NCI-H1417 (cell line): ENCODE measurements at places on chromosomes 4 and X.
A peak's percentile ranks its signal among the peaks of the same experiment; 100 is the strongest.

DNA sequence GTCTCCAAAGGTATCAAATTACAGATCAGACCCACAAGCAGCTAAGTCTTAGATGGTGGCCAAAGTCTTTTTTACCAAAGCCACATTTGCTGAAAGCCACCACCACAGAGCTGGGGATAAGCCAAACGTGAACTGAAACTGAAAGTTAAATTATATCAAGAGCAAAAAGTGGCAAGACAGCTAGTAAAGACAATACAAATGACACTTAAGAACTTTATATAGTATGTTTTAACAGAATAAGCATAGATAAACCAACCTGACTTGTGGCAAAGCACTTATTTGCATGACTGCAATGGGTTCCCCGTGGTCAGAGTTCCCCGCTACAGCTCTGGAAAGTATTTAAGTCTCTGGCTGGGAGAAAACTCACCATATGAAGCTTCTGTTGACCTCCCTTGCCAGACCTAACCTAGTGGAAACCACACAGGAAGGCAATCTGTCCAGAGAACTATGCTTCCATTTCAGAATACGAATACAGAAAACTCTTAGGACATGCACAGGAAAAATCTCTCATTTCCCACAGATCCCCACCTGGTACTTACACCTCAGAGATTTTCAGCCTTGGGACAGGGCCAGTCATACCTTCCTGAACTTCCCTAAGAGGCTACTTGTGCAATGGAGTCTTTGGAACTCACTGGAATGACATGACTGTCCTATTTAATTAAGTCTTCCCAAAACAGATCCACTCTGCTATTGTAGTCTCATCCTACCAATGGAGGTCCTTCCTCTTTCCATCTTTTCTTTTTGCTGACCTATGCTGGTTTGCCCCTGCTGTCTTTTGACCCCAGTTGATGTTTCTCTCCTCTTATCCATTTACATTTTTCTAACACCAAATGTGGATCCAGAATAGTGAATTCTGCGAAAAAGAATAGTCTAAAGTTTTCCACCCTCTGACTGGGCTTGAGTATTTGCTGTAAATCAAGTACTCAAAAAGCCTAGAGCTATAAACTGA is 225.1 kb downstream of the NR3C2 start:
- no peak for DNase-seq

- no peak for DNase-seq
These were observed 8.7 kb downstream of the FTHL17 start for GRCh38 chrX:31063114-31063513.

DNA sequence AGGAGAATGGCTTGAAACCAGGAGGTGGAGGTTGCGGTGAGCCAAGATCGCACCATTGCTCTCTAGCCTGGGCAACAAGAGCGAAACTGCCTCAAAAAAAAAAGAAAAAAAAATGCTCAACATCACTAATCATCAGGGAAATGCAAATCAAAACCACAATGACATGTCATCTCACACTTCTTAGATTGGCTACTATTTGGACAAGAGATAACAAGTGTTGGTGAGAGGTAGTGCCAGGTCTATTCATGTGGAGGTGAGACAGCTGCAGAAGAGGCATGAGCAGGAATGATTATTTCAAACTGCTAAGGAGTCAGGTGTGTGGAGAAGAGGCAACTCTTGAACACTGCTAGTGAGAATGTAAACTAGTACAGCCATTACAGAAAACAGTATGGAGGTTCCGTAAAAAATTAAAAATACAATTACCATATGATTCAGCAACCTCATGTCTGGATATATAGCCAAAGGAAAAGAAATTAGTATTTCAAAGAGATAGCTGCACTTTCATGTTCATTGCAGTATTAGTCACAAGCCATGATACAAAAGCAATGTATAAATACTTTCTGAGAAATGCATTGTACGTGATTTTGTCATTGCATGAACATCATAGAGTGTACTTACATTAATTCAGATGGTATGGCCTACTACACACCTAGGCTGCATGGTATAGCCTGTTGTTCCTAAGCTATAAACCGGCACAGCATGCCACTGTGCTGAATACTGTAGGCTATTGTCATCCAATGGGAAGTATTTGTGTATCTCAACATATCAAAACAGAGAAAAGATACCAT is 75.3 kb downstream of the TMEM144 start:
- no peak for DNase-seq

GRCh38 chr4:127968586-127968985 is 3.4 kb downstream of the ABHD18 start:
- no peak for DNase-seq

GRCh38 chrX:39895218-39896110 is 202.3 kb downstream of the BCOR start:
- DNase-seq: no peak

DNA sequence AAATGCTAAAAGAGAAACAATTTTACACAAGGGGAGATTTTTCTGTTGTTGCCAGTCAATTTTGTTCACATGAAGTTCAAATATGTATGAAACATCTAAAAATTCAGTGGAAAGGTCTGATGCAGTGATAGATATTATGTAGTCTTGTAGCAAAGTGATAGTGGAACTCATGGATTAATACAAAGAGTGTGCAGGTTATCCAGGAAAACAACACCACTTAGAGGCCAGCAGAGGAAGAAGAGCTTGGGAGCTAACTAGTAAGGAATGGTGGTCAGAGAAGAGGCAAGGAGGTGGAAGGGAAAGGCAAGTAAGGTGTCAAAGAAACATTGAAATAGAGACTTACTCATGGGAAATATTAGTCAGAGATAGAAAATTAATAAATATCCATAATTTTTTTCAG is 395.6 kb downstream of the MAPK10 start:
- DNase-seq: no peak

- DNase-seq: no peak
These were observed 34.9 kb downstream of the ELOVL6 start for GRCh38 chr4:110163327-110164069.

- no peak for DNase-seq
These were observed 29.6 kb upstream of the IGFBP7 start for GRCh38 chr4:57139783-57140182.

DNA sequence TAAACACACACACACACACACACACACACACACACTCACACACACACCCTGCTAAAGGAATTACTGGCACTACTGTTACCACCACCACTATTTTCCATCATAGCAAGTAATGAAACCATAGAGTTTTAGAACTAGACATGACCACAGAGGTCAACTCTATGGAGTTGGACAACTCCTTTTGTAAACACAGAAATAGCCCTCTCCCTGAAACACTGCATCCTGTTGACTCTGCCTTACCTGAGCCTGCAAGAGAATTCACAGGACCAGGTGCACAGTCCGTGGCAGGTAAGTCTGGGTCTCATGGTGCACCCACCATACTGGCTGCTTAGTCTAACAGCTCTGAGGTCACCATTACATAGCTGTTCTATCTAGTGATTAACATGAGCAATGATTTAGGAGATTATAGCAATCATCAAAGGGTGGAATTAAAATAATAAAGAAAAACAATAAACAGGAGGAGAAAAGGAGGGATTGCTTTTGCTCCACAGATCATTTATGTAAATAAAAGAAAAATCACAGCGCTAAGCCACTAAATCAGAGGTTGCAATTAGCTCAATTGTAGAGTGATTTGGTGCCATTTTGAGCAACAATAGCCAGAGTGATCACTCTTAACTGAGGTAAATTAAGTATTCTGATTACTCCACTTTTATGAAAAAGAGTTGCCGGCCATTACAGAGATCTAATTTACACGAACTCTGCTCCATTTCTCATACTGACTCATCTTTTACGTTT is 340.0 kb upstream of the RASGEF1B start:
- DNase-seq: peak; percentile 15

GRCh38 chr4:164846566-164846965 is 30.4 kb upstream of the APELA start:
- DNase-seq: peak; percentile 92

- no peak for DNase-seq
These were observed 1.3 kb upstream of the USP51 start for GRCh38 chrX:55490974-55491373.

- DNase-seq: no peak
These were observed 29.7 kb upstream of the MGST2 start for GRCh38 chr4:139635966-139636365.

GRCh38 chrX:129262912-129263311 is 260.4 kb downstream of the SMARCA1 start:
- no peak for DNase-seq

DNA sequence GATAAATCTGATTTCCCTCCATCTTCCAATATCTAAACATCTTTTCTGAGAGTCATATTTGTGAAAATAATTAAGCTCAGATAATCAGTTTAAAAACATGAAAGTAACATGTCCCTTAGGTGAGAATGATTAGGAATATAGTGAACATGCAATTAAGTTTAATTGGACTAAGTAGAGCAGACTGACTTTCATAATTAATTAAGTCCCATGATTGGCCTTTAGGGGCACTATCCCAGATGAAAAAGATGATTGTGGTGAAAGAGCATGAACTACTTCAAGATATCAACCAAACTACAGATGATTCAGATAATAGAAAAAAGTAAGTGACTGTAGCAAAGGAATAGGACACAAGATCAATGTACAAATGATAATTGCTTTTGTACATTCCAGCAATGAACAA is 758.8 kb downstream of the STIM2 start:
- no peak for DNase-seq

DNA sequence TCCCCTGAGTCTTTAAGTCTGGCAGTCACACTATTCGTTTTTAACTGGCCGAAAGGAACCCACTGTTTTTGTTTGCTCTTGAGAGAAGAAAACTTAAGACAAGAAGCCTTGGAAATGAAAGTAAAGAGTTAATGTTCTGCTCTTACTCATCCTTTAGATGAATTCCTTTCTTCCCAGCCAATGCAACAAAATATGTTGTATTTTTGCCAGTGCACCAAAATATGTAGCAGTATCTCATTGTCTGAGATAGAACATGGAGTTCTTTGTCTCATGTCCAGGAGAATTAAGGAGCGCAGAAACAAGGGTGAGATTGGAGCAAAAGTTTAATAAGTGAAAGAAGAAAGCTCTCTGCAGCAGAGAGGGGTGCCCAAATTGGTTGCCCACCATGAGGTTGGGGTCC is 12.2 kb downstream of the TENT5D start:
- DNase-seq: no peak

DNA sequence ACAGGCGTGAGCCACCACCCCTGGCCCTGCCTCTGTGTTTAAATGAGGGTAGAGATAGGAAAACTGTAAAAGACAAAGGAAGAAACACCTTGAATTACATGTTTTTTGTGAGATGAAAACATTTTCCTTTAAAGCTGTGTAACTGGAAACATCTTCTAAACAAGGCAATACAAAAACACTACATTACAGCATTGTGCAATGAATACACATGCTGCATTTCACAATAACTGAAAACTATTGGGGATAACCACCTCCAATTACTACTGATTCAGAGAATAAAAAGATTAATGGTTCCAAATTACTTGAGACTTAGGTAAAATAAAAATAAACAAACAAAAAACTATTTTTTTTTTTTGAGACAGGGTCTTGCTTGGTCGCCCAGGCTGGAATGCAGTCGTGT is 7.6 kb upstream of the OGT start:
- no peak for DNase-seq

DNA sequence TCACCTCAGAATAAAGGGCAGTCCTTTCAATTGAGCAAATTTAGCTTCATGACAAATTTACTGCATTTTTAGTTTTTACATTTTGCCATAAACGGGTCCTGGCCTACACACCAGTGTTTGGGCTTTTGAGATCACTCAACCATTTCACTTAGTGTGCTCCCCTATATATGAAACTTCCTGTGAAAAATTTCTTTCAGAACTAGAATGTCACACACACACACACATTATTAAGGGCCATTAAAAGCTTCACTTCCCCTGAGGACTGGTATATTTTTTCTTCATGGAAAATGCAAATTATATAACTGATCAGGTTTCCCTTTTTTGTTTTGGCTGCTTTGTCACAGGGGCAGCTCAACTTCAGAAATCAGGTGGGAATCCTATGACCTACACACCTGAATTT is 206.5 kb downstream of the ENOX2 start:
- no peak for DNase-seq

GRCh38 chr4:37740546-37740945 is 54.4 kb upstream of the RELL1 start:
- no peak for DNase-seq

- DNase-seq: no peak
These were observed 140.4 kb downstream of the AFAP1 start for GRCh38 chr4:7799306-7799705.

- no peak for DNase-seq
These were observed 33.0 kb upstream of the TTC29 start for GRCh38 chr4:146978641-146979040.

DNA sequence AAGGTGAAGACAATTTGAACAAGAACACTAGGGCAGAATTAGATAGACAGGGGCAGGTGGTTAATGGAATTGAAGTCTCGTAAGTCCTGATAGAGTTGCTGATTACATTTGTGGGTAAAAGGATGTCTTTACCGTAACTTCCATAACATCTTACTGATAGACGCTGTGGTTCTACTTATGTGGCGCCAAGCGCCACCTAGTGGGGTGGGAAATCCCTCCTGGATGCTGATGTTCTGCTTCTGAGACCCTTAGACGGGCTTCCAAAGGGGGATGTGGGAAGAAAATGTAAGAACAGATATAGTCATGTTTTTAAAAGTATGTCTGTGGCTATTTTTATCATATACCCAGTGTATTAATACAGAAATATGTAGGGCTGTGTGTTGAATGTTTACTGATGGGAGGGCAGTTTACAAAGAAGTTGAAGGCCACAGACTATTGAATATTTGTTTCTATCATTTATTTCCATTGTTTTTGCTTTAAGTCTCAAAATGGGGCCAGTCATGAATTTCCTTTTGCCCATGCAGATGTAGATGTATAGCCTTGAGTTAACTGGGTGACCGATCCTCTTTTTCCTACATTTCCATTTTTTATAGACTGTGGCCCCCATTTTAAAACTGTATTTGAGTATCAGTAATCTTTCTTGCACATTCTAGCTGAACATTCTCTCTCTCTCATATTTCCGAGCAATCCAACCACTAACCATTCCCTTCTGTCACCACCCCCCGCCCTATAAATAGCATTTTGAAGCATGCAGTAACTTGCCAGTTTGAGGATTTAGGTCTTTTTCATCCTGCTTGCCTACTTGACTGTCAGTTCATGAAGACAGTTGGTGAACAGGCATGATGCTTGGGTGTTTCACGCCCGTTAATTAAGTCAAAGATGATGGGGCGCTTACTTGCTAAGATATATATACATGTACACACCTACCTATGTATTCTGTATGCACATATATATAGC is 12.1 kb upstream of the TLR8 start:
- DNase-seq: peak; percentile 38
